Muscle of back (tissue), 13 donors: ENCODE measurements at places on chromosomes 7 and 10.

DNA sequence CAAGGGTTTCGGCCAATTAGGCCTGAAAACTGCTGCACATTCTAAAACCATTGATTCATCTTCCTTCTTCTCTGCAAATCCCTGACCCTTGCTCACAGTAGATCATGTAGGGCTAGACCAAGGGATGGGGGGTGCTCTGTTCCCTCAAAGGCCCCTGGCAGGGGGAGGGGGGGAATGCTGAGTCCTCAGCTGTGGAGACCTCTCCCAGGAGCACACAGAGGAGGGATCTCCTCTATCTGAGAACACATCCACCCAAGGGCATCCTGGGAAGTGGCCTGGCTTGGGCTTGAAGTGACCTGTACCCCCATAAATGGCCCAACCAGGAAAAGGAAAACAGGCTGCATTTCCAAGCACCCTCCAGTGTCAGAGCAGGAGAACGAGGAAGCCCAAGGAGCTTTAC is 1.0 kb upstream of the CDHR1 start:
- DNase-seq, result no peak

DNA sequence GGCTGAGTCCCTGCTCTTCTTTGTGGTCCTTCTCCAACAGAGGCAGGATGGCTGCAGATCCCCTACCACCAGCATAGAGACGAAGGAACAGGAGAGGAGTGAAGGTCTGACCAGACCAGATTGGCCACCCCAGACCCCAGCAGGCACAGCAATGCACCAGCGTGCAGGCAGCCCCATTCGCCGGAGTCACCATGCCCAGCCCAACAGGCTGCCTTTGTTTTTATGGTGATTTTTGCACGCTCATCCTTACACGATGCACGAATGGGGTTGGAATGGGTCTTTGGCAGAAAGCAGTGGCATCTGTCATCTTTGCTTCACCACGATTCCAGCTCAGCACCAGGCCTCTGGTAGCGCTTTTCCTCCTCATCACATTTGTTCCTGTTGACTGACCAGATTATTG is 427.6 kb downstream of the INHBA start:
- DNase-seq, result no peak

- DNase-seq, result no peak
Observed at GRCh38 chr10:24206334-24206733, 2.6 kb upstream of the KIAA1217 start.

GRCh38 chr7:128347647-128348097 is 4.0 kb upstream of the RBM28 start:
- no peak for DNase-seq

DNA sequence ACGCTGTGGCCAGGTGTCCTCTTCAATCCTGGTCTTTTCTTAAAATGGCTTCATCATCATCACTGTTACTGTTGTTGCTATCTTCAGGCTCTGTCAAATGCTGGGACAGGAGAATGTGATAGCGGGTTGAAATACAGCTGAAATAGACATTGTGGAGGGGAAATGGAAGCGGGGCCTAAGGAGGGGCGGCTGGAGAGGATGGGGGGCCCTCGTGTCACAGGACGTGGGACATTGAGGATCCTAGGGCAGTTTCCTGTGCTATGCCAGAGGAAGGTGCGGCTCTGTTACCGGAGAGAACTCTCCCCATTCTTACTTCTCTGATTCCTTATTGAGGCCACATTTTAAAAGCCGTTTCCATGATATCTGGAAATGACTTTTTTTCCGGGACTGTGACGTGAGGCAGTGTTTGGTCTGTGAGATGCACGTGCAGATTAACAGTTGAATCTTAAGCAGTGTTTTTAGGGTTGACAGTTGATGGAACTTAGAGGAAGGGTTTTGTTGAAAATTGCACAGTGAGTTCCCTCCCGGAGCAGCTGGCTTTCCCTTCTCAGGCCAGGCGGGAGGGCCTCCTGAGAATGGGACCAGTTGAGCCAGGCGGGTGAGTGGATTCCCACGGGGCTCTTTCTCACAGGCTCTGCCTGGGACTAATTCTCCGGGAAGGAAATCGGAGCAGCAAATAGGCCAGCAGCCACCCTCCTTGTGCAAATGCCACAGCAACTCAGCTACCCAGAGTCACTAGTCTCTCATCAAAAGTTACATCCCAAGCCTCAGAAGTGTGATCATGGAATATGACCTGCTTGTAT is 125.2 kb downstream of the TACC2 start:
- DNase-seq, result no peak

DNA sequence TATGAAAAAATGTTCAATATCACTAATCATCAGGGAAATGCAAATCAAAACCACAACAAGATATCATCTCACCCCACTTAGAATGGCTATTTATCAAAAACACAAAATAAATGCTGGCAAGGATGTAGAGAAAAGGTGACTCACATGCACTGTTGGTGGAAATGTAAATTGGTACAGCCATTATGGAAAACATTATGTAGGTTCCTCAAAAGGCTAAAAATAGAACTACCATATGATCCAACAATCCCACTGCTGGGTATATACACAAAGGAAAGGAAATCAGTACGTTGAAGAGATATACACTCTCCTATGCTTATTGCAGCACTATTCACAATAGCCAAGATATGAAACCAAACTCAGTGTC is 50.2 kb downstream of the CDK1 start:
- no peak for DNase-seq

GRCh38 chr10:110051487-110051886 is 43.7 kb downstream of the ADD3 start:
- DNase-seq, result no peak

DNA sequence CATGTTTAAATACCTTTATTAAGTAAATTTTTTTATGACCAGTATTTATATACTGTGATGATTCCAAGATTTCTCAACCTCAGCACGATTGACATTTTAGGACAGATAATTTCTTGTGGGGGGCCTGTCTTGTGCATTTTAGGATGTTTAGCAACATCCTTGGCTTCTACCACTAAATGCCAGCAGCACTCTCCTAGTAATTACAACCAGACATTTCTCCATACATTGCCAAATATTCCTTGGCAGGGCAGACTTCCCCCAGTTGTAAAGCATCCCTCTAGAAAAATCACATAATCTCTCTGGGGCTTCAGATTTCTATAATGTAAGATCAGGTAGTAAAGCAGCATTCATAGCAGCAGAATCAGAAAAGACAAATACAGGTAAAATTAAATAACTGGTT is 7.8 kb upstream of the LIPM start:
- no peak for DNase-seq

DNA sequence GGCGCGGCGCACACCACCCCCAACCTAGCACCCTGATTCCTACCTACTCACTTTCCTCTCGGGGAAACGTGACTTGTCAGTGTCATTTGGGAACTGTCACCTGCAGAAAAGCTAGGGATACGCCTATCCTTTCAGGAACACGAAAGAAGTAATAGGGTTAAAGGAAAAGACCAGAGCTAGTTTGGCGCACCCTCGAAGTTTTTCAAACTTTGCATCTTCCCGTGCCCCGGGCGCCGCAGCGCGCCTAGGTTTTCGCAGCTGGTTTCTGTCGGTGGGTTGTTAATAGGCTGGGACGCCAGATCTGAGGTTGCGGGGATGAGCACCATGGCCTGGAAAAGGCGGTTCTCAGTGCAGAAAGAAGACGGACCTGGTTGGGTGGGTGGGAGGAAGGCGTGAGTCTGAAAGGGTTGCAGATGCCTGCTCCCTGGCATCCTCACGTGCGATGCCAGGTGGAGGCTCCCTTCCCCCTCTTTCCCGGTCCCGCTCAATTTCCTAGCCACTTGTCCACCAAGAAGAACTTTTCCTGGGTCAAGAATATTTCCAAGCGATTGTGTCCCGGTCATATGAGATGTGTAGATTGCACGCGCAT is 568 bp upstream of the MEOX2 start:
- DNase-seq, result no peak

DNA sequence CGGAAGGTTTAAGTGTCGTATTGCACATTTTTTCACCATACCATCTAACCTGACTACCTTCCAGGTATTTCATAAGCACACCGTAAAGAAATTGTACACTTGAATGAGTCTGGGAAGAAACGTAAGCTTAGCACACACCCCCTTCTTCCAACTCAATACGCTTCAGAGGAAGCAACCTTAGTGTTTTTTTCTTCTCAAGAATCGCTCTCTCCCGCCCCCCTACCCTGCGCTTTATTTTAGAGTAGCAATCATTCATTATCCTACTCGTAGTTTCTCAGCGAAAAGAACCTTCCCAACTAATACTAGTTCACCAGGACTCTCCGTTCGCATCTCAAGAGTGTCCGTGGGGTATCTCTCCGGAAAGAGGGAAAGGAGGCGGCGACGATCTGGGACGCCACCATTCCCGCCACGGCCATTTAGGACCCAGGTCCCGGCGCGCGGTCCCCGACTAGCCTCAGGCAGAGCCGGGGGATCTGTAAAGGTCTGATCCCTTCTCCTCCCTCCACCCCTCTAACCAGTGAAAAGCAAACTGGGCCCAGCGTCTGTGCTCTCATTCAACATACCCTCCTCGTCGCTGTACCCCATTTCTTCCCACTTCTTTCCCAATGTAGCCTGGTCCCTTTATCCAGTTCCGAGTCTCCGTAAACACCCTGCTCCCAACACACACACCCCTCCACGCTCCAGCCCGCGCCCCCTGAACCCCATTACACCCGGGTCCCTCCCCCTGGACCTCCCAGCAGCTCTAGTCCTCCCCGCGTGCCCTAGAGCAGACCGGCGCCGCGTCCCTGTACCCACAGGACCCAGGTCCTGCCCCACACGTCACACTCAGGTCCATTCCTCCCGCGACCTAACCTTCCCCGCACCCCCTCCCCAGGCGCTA is 16.0 kb downstream of the MYOZ1 start:
- no peak for DNase-seq
